Inflammatory macrophage (primary cell): ENCODE measurements at places on chromosomes 6 and 20.

DNA sequence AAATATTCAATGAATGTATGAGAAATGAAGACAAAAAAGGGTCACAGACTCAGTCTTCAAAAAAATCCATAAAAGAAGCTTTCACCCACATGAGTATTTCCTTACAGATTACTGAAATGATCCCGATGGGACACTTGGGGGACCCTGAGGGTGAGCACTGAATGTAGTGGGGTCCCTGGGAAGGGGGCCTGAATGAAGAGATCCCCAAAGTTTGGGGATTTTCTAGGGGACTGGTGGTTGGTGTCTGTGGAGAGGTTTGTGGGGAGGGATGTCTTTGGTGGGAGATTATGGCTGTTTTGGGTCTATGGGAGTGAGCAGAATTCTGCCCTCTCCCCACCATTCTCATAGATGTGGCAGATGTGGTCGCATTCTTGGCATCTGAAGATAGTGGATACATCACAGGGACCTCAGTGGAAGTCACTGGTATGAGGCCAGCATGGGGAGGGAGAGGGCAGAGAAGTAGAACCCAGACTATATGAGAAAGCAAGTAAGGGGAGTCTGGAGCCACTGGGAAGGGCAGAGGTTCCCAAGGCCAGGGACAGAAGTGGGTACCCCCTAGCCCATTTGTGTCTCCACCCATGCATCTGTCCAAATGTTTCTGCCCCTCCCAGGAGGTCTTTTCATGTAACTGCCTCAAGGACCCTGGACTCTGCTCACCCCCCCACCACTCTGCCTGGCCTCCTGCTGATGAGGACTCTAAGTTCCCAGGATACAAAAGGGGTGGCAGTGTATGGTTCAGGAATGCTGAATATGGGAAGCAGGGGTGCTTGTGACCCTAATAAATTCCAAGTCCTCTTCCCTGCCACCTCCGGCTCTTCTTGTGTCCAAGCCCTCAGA, 1.8 kb downstream of the HSD17B8 start:
- DNase-seq = no peak

DNA sequence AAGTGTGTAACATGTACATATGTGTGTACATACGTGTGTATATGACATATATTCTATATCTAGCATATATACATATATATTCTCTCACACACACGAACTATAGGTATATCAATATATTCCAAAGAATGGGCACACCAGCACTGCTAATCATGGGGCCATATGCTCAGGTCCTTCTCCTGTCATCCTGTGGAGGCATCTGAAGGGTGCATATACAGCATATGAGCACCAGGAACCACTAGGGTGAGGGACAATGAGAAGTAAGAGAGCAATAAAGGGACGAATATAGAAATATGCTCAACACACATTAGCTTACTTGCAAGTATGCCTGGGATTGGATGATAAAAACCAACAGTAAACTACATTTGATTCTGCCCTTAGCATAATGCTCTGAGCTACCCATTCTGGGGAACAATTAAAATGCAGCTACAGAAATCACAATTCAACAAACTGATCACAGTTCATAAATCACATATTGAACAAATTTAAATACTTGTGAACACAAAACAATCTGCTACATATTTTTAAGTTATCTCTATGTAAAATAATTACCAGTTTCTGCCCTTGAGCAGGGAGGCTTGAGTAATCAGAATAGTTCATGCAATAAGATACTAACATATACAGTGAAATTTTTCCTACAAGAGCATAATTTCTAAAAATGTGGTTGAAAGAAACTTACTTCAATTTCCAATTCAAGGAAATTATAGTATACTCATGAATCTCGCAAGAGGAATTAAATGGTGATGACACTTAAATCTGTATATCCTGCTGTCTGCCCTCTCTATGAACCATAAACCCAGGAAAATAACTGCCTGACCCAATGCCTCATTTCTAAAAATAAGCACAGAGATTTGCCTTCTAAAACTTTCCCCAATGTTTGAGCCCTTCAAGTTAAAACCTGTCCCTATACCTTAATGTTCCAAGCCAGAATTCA, 272.2 kb upstream of the THEMIS start:
- no peak for DNase-seq

- DNase-seq = no peak
Observed at GRCh38 chr6:1310628-1311399, 1.1 kb upstream of the FOXQ1 start.

DNA sequence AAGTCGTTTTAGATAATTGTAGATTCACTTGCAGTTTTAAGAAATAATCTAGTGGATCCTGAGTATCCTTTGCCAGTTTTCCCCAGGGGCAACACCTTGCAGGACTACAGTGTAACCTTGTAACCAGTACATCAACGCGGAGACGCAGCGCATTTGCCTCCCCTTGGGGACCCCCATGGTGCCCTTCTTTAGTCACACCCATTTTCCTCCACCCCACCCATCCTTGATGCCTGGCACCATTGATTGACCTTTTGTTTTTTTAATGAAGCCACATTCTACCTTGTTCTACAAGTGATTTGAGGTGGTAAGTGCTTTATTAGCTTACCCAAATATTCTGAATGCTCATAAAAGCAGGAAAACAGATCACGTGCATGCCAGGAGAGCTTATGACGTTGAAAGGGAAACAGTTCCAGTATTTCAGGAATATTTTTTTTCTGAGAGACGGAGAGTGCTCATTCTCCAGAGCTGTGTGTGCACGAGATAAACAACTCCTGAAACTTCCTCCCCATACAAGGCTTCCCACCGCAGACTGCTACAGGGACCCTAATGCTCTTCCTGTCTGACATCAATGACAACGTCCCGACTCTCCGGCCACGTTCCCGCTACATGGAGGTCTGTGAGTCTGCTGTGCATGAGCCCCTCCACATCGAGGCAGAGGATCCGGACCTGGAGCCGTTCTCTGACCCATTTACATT, 35.7 kb downstream of the CDH26 start:
- no peak for DNase-seq

DNA sequence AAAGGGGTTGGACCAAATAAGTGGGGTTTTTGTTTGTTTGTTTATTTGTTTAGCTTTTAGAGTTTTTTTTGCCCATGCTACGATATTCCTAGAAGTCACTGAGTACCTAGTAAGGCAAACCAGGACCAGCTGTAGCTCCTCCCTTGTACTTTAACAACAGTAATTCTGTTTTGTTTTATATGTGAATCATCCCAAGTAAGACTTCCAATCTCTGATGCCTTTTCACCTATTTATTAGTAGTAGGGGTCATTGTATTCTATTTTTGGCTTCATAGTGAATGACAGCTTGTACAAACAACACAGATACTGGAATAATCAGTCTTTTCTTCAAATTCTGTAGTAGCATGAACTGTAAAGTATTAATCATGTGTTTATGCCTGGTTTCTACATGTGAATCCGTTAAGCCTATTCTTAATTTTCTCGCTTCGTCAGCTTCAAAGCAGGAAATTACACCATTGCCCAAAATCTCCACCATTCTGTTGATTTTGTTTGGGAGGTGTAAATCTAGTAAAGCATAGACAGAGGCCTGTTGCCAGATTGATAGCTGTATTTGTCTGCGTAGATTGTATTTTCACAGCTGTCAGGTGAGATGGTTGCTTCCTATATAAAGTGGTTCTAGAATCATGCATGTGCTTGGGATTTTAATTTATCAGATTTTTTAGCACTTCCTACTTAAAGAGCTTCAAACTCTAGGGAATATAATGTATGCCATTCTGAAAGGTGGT, 151.5 kb upstream of the FLRT3 start:
- DNase-seq = no peak

- DNase-seq = no peak
Observed at GRCh38 chr6:41164551-41165120, 1.7 kb upstream of the TREM2 start.

DNA sequence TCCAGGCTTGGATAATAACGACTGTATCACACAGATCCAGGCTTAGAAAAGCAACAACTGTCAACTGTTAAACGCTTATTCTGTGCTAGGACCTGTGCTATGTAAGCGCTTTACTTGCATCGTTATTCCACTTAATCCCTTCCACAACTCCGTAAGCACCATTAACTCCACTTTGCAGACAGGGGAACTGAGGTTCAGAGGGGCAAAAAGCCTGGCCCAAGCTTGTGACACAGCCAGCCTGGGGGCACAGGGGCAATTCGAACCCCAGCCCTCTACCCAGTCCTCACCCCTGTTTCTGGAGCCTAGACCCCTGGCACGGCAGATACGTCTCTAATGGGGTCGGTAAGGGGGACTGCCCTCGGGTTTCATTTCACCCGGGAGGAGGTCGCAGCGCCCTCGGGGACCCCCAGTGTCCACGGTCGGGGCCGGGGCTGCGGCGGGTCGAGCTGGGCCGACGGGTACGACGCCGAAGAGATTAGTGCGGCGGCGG, 411 bp downstream of the DSN1 start:
- DNase-seq = no peak

GRCh38 chr6:82217018-82217586, 30.4 kb downstream of the IBTK start:
- DNase-seq = peak; percentile 38

DNA sequence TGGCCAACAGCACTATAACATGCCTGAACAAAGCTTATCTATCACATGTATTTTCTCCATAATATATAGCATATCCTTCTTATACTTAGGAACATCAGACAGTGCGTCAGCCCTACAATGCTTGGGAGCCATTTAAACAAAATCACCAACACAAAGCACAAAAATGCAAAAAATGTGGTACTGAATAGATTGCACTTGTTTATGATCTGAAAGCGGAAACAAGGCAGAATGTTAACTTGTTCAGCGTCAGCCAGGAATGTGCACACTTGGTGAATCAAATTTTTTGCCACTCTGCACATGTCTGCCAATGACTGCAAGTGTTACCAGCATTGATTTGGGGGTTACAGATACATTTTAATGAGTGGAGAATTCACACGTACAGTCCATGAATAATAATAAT, 14.8 kb downstream of the SLC35A1 start:
- DNase-seq = no peak

GRCh38 chr20:43408848-43409576, 48.7 kb upstream of the SRSF6 start:
- DNase-seq = peak; percentile 25

GRCh38 chr20:47711046-47711752, 74.1 kb downstream of the SULF2 start:
- DNase-seq = no peak

GRCh38 chr6:49892280-49892679, 25.9 kb upstream of the CRISP1 start:
- DNase-seq = no peak

DNA sequence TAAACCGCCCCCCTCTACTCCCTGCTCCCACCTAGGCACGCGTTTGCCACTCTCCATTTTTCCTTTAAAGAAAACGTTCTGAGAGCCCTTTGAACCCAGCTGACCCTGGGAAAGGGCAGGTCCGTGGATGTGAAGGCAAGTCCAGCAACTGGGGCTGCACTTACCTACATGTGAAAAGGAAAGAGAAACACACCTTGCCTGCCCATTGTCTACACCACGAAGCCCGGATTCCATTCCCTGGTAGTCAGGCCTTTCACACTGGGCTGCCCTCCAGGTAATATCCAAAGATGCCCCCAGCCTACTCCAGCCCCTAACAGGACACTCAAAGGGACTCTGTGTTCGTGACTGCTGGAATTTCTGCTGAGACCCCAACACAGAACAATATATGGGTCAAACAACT, 94.4 kb downstream of the CD83 start:
- no peak for DNase-seq
